ENCODE measurements at places on chromosomes 11 and 22.

DNA sequence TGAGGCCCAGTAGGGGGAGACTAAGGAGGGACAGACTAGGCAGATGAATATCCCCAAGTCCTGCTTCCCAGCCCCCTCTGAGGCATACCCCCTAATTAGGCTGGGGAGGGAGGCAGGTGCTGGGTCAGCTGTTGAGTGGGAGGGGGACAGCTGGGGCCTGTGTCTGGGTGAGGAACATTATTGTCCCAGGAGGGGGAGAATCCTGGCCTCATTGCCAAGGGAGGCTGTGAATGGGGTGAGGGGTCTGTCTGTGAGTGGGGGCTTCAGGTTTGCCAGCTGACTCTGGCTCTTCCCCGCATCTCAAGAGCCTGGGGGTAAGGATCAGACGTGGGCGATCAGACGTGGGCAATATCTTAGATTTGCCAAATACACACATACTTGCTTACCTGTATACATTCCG is 2.1 kb downstream of the INPPL1 start:
- DNase-seq = no peak

- DNase-seq = no peak
Observed at GRCh38 chr11:11476971-11477645, 124.1 kb upstream of the CSNK2A3 start.

DNA sequence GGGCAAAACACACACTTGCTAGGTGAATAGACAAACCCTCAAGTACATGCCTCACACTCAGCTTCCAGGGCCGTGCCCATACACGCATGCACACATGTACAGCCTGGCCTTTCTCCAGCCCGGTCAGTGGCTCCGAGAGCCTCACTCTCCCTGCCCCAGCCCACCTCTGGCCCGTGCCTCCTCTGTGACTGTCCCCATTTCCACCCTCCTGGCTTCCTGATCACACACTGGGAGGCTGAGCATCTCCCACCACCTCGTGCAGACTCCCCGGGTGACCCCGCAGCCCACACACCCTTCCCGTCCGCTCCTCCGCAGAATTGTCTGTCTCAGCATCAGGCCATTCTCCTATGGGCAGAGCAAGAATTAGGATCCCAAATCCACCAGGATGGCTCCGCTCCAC is 634.1 kb downstream of the TBC1D22A start:
- no peak for DNase-seq

GRCh38 chr22:27992294-27993165 is 73.5 kb upstream of the PITPNB start:
- DNase-seq = peak; percentile 36

DNA sequence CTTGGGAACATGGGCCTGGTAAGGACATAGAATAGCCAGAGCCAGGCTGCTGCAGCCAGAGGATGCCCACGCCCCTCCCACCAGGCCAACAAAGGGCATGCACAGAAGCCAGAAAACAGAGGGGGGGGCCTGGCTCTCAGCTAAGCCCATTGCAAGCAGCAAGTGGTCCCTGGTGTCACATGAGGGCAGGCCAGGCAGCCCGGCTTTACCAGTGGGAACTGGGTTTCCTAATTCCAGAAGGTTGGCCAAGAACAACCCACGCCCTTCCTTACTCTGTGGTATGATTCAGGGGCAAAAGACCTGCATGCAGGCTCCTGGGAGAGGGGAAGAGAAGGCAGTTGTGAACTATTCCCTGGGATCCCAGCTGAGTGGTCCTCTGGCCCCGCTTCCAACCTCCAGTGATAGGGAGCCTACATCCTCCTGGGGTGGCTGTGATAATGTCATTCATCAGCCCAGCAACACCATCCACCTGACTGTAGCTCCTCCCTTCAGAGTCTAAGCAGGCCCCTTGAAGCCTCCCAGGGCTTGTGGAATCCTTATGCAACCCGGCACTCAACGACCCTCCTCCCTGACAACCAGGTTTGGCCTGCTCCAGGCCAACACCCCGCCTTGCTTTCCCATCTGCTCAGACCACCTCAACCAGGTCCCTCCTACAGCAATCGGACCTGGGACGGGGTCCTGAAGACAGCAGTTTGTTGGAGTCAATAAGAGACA is 62.1 kb upstream of the LMO1 start:
- no peak for DNase-seq

Measured in SJSA1 (cell line).